ENCODE measurements at places on chromosomes 3 and 15.

DNA sequence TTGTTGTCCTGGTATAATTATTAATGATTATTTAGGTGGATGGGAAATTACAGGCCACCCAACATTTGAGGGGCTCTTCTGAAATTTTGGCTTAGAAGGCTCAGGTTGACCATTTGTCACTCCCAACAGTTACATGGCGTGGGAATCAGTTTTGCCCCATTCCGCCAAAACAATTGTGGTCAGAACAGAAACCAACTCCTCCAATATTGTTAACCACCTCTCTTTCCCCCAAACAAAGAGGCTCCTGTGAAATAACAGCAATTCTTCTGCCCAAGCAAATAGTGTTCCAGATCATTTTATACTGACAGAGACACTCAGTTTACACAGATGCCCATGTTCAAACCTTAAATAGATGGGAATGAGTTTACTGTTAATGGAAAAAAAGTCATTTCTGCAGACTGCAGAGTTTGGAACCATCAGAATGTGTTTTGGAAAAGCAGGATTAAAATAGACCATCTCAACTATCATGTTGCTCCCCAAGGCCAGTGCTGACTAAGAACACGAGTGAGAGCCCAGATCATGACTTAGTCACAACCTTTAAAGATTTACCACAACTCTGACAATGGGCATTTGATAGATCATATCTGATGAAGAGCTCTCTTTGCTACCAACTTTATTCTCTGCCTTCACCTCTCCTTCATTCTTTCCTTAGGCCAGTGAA, 102.1 kb downstream of the DUT start:
- DNase-seq = no peak

DNA sequence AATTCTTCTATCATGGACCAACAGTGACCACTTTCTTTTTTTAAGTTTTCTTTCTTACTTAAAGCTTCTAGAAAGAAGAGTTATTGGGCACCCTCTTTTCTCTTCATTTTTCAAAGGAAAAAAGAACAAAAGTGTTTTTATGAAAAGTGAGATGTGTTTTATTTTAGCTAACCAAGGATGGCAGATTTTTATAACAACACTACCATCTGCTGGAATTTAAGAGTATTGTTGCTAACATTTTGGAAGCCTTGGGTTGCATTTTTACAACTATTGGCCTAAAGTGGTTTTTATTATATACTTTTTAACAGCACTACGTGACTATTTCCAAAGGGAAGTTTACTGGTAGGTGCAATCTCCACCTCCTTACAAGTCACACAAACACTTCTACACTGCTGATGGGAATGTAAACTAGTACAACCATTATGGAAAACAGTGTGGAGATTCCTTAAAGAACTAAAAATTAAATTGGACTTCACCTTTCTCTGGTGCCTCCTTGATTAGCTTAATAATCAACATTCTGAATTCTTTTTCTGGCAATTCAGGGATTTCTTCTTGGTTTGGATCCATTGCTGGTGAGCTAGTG, 237.7 kb upstream of the AGTR1 start:
- DNase-seq = no peak

DNA sequence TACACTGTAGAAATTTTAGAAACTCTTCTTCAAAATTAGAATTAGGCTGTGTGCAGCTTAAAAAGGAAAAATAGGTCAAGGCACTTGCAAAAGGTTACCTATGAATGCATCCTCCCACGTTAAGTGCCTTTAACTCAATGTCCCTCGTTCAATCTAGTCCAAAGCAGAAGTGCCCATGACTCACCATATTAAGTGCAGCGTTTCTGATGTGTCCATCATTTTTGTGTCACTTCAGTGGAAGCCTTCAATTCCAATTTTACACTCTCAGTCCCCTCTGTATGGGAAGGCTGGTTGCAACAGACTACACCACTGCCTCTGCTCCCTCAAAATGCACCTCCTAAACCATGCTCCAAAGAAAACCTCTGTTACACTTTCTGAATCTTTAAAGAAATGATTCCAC, 53.4 kb downstream of the FOXB1 start:
- no peak for DNase-seq

GRCh38 chr3:14719006-14719405, 44.1 kb downstream of the C3orf20 start:
- DNase-seq = no peak

- DNase-seq = no peak
These were observed 59.7 kb downstream of the LRIG1 start for GRCh38 chr3:66441129-66441528.

DNA sequence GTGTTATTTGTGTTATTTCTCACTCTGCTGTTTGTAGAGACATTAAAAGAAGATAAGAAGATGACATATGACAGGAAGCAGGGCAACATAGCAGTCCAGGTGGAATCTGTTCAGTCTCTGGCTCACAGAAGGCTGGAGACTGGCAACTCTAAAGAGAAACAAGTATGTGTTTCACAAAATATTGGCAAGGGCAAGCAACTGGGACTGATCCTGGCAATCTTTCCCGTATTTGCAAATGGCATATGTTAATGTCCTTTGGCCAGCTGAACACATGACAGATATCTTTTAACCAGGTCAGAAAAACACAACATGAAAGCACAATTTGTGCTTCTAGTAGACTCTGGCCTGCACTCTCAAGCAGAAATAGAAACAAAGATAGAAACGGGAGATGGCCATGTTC, 1354.1 kb upstream of the EPHA6 start:
- DNase-seq = no peak

- DNase-seq = no peak
These were observed 26.1 kb downstream of the ATP2B2 start for GRCh38 chr3:10479311-10479710.

GRCh38 chr3:59131016-59131766, 81.4 kb upstream of the CFAP20DC start:
- no peak for DNase-seq

DNA sequence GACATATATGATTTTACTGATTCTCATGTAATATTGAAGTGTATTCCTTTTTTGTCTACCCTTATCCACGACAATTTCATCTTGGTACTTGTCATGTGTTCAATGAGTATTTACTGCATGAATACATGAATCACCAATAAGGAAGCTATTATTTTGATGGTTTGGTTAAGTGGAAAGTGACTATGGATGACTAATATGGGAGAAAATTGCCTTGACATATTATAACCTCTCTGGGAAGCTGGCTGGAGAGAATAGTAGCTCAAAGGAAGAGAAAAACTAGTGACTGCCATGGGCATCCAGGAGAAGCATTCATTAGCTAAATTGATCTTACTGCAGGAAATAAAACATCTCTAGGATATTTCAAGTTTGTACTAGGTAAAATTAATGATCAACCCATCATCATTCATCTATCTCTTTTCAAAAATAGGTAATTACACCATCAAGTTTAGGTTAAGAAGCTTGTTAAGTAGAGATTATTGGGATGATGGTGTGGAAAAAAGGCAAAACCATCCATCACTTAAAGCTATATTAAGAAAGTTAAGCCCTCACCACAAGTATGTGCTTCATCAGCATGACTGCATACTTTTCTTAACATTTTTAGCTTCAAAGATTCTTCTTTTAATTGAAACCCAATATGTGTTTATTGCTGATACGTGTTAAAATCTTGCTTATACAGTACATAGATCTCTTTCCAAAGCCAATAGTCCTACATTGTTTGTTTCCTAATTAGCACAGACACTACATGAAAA, 455.2 kb upstream of the ARPP21 start:
- no peak for DNase-seq

- no peak for DNase-seq
These were observed 56.0 kb upstream of the ATP2B2 start for GRCh38 chr3:10561162-10561945.

DNA sequence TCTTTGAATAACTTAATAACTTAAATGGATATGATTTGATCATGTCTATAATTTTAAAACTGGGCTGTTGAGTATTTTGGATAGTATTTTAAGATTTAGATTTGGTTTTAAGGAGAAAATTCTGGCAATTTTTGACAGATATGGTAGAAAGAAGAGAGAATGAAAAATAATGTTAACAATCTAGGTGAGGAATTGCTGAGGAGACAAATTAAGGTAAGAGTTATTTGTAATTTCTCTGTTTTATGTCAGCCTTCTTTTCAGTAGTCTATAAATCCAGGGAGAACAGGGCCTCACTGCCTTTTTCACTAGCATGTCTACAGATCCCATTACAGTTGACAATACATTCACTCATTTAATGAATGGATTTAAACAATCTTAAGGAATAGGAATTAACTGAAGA, 144.7 kb downstream of the SERPINI1 start:
- DNase-seq = no peak

- no peak for DNase-seq
These were observed 58.1 kb upstream of the FOXP1 start for GRCh38 chr3:71641674-71642073.

GRCh38 chr3:63386568-63386967, 108.5 kb downstream of the SYNPR start:
- DNase-seq = no peak

GRCh38 chr3:37050282-37050681, 57.0 kb downstream of the MLH1 start:
- DNase-seq = no peak

DNA sequence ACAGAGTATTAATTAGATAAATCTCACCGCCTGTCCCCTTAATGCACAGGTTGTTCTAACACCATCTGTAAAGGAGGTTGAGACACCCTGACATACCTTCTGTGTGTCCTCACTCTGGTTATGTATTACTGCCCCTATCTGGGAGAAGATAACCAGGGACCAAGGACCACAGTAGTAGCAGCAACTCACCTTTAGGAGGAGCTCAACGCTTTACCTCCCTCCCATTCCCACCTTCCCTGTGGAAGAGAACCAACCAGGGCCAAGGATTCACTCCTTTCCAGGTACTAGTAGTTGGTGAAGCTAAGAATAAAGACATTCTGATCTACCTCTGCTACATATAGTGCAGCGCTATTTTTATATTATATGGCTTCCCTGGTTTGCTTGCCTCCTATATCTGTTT, 232.6 kb downstream of the MEX3B start:
- DNase-seq = no peak

DNA sequence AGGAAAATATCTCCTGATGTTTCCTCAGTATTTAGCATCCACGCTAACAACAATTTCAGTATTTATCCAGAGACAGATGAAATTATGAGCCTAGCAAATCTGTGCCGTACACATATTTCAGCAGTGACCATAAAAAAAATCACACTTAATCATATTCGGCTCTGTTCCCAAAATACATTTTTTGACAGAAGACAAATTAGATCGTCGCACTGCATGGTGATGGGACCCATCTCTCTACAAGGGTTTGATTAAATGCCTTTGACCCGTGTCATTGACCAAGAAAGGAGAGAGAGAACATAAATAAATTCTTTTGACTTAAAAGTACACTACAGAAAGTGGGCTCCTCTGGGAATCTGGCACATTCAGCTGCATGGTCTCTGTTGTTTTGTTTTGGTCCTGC, 215.3 kb upstream of the SEMA6D start:
- no peak for DNase-seq

DNA sequence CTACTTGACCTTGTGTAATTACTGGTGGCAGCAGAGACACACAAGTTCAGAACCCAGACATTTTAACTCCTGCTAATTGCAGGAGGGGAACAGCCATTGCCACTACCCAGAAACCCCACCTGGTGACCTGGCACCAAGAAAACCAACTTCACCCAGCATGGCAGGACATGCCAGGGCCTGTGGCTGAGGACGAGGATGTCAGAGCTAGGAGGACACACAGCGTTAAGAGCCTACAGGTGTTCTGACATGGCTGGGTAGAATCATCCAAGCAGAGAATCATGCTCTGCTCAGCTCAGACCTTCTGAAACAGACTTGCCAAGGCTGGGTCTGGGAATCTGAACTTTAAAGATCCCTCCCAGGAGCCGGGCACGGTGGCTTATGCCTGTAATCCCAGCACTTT, 11.7 kb upstream of the SPATA12 start:
- no peak for DNase-seq

GRCh38 chr3:150825916-150826377, 63.0 kb upstream of the SIAH2 start:
- DNase-seq = no peak

DNA sequence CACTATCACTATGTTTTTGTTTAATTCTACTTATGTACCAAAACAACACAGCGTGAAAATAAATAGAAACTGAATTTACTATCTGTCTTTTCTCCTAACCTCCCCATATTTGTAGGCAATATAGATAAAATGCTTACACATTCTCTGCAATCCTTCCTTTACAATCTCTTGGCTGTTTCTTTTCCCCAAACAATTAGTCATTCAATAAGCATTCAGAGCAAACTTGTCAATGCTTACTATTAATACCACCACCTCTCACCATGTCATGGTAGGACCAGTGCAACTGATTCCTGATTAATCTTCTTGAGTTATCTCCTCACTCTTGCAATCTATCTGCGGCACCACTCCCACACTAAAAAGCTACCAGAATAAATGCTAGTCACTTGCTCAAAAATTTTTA, 74.0 kb upstream of the TTBK2 start:
- DNase-seq = no peak

- no peak for DNase-seq
These were observed 54.5 kb downstream of the GABRG3 start for GRCh38 chr15:27025481-27025966.

- no peak for DNase-seq
These were observed 41.4 kb upstream of the TSEN2 start for GRCh38 chr3:12442654-12443501.

DNA sequence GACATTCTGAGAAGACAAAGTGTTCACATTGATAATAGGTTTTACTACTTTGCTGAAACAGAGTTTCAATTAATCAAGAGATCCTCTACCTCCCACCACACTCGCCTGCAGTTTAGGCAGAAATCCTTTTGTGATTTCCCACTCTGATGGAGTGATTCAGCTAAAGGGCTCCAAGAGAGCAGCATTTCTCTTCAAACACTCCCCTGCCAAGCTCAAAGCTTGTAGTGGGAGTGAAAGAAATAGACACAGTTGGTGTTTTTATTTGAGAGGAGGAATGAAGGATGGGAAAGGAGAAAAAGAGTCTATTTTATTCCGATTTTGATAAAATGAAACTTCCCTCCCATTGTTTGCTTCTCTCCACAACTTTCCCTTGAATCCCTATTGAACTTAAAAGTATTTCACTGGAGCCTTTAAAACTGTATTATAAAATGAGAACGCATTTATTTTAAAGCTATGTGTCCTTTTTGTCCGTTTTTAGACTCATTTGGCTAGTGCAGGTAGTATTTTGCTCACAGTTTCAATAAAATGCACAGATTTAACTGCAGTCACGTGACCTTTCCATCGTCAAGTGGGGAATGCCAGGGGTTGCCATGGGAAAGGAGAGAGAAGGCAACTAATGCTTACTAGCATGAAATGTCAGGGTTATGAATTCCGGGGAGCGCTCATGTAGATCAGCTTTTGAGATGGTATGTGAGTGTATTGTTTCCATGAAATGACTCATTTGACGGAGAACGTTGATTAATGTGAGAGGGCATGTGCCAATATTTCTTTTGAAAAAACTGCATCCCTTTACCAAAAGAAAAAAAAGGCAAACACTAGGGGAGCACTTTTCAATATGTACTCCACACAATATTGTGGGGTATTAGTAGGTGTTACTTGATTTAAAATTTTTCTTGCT, 7.7 kb upstream of the OSBPL11 start:
- DNase-seq = no peak

- DNase-seq = no peak
These were observed 972.0 kb downstream of the TUSC7 start for GRCh38 chr3:117681619-117682018.

- no peak for DNase-seq
These were observed 8.9 kb downstream of the OR5AC2 start for GRCh38 chr3:98095882-98096281.

All from CD4-positive, alpha-beta memory T cell (primary cell).